ENCODE measurements at places on chromosomes 16 and 17.

GRCh38 chr16:79008036-79008868 is 592.3 kb downstream of the MAF start:
- no peak for DNase-seq

DNA sequence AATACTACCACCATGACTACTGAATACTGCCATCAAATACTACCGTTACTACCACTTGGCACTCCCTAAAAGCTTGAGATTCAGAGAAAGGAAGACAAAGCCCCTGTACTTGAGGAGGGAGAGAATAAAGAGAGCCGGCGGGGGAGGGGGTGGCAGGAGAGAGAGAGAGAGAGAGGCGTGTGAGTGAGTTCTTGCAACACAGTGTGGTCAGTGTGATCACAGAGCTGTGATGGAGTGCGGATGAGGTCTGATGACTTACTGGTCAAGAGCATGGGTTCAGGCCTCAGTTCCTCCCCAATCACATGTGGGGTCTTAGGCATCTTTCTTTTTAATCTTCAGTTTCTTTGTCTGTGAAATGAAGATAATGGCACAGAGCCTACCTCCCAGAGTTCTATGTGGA is 19.2 kb downstream of the PRKCB start:
- DNase-seq = no peak

DNA sequence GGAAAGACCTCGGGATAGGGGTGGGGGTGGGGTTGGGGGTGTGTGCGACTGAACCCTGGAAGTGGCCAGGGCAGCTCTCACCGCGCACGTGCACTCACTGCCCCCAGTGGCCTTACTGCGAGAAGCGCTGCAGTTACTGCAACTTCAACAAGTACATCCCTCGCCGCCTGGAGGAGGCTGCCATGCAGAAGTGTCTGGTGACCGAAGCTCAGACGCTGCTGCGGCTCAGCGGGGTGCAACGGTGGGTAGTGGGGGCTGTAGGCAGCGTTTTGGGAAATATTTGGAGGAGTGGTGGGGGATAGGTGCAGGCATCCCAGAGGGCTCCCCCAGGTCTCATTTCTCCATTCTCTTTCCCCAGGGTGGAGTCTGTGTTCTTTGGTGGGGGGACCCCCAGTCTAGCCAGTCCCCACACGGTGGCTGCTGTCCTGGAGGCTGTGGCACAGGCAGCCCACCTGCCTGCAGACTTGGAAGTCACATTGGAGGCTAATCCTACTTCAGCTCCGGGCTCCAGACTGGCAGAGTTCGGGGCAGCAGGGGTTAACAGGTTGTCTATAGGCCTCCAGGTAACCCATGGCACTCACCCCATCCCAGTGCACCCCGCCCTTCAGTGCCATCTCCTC is 972 bp downstream of the RSAD1 start:
- no peak for DNase-seq

DNA sequence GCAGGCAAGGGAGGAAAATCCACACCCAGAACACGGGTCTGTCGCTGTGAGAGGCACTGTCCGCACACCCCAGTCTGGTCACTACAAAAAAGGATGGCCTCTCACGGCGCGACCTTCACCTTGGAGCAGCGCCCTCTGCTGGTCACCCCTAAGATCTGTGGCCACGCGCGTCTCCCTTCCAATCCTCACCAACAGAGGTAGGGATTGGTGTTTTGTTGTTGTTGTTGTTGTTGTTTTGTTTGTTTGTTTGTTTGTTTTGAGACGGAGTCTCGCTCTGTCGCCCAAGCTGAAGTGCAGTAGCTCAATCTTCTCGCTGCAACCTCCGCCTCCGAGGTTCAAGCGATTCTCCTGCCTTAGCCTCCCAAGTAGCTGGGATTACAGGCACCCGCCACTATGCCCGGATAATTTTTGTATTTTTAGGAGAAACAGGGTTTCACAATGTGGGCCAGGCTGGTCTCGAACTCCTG is 15.0 kb upstream of the C17orf58 start:
- no peak for DNase-seq

GRCh38 chr16:87094556-87094865 is 222.7 kb downstream of the C16orf95 start:
- DNase-seq = no peak

DNA sequence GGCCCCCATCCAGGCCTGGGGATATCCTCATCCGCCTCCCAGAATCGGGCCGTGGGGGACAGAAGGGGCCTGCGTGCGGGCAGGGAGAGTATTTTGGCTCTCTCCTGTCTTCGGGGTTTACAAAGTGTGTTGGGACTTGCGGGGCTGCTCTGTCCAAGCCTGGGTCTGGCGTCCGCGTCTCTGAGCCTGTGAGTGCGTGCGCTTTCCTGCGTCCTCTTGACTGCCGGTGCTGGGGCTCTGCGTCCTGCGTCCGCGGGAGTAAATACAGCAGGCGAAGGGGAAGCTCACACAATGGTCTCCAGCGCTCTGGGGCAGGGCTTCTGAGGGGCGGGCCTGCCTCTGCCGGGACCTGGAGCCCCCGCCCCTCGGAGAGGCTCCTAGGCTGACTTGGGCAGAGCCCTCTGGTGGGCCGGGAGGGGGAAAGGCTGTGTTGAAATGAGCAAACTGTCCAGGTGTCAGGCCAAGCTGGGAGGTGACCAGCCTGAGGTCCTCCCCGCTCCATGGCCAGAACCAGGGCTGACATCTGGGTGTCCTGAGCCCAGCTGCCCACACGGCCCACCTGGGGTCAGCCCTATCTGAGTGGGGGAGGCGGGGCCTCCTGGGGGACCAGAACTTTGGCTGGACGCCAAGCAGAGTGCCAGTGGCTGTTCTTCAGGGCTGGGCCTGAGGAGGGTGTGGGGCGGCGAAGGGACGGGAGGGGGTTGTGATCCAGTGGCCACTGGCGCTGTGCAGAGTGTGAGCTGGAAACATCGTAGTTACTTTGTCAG is 233.6 kb downstream of the SEC14L1 start:
- no peak for DNase-seq

DNA sequence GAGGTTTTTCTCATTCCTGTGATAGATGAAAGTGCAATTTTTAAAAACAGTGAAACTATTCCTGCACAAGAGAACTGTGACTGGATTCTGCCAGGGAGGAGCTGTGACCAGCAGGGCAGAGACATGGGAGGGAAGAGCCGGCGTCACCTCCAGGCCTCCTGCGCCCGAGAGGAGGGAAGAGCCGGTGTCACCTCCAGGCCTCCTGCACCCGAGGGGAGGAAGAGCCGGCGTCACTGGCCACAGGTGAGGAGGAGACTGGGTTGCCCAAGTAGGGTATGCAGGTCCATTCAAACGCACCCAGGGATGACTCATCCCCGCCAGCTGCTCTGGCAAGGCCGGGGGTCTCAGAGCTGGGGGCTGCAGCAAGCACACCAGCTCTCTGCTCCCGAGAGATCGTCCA is 56.7 kb downstream of the METRNL start:
- no peak for DNase-seq

DNA sequence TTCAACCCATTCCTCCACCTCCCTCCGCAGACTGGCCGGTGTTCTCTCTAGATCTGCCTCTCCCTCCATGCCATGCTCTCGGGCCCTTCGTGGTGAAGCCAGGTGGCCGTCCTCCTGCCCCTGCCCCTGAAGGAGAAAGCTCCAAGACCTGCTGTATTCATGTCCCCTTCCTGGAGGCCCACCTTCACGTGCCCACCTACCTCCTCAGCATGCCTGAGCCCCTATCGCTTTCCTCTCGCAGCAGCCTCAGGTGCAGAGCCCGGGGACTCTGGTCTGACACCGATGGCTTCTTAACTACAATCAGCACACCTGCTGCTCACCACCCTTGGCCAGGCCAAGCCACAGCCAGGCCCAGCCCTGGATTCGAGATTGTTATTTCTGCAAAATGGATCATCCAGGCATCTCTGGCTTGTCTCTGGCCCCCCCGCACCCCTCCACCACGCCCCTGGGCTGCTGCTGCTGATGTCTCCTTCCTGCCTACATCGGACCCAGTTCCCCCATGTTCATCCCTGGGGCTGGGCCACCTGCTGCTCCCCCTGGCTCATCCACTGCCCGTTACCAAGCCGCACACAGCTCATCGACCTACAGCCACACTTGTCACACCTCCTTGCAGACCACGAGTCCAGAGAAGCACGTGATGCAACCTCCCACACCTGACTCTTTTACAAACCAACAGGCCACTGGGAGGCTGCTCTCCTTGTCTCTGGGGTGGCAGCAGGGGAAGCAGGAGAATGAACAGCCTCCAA is 32.5 kb upstream of the TNFRSF13B start:
- no peak for DNase-seq

DNA sequence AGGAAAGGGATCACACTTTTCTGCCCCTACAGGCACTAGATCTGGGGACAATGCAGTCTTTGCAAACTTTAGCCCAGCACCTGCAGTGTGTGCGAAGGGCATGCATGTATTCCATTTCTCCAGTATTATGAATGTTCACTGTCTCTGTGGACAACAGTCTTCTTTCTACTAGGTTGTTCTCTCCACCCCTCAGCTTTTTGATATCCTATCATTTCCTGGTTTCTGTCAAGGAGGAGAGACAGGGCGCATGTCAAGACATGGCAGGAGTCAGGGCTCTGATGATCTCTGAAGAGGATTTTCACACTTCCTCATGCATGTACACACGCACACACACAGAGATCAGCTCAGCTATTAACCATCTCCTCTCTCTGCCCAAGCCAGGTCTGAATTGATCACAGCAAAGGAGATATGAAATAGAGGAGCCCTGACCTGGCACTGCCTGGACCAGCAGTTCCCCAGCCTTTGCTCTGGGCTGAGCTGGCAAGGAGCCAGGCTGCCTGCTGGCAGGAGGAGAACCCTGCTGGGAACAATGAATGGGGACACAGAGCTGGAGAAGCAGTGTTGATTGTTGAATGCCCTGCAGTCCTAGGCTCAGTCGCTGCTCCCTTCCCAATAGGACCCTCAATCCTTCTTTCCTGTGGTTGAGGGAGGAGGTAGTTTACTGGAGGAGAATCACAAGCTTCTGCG is 2.6 kb downstream of the GPR179 start:
- DNase-seq = no peak

DNA sequence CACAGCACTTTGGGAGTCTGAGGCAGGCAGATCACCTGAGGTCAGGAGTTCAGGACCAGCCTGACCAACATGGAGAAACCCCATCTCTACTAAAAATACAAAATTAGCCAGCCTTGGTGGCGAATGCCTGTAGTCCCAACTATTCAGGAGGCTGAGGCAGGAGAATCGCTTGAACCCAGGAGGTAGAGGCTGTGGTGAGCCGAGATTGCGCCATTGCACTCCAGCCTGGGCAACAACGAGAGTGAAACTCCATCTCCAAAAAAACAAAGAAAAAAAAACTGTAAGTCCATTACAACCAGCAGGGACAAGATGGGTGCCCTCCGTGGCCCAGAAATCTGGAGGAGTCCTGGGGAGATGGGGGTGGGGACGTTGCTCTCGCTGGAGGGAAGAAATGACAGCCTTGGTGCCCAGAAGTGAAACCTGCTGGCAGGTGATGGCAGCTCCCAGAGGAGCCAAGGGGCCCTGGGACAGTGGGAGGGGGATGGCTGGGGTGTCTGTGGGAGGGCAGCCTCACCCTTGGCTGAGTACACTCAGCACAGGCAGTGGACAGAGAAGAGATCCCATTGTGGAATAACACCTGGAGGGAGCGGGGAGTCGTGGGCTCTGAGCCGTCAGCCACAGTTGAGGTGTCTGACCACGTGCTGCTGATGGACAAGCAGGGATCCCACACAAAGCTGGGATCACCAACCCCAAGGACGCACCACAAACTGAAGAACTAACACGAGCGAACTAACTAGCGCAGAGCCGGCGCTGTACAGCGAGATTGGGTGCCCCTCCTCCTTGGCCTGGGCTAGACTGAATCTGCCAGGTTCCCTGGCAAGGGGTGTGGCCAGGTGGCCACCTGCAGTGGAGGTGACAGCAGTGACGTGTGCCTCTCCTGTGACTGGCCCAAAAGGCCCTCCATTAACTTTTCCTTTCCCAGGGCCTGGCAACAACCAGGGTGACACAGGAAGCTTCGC is 46.9 kb upstream of the BAHCC1 start:
- no peak for DNase-seq

- DNase-seq = no peak
Measured at GRCh38 chr16:66588981-66589713, 9.9 kb downstream of the CMTM2 start.

DNA sequence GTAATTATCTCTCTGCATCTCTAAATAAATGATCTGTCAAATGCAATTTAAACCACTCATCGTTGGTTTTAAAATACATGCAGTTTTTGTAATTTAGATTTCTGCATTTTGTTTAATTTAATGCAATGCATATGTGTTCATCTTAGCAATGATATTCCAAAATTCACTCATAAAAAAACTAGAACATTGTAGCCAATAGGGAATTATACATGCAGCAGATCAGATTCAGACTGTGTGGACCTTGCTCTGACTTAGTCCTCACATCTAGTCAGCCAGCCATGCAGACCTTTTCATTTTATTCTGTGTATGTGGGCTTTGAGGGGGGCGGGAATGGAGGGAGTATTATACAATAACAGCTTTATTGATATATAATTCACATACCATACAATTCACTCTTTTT is 37.3 kb upstream of the SIAH1 start:
- no peak for DNase-seq

DNA sequence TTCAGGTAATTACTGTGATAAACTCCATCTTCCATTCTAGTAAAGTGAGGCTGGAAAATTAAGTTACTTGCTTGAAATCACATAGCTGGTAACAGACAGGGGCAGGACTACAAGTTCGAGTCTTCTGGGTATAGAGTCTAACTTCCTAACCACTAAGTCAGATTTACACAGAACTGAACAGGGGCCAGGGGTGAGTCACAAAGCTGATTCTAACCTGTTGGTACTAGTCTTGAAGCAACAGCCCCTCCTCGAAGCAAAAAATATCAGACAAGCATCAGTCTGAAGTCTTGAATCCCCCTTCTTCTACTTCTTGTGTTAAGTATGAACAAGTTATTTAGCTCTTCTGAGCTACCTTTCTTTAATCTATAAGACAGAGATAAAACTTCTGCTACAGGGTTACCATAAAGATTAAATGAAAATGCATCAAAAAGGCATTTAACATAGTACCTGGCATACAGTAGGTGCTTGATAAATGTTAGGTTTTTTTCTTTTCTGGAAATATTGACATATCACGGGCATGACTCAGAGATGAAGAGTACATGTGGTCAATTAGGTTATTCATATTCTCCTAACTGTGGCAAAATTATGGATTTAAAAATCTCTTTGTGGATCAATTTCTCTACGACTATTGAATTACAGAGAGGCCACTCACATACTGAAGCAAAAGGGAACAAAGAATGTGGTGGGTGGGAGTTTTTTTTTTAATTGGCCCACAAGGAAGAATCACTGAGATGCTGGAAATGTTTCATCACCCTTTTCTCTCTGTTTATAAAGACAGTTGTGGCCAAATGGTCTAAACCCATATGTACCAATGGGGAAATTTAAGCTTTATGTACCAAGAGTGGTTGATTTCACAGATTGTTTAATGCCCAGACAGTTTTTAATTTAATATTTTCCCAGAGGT is 266.9 kb upstream of the DYNLRB2 start:
- no peak for DNase-seq

GRCh38 chr16:48370229-48370628 is 15.0 kb downstream of the SIAH1 start:
- DNase-seq = no peak

DNA sequence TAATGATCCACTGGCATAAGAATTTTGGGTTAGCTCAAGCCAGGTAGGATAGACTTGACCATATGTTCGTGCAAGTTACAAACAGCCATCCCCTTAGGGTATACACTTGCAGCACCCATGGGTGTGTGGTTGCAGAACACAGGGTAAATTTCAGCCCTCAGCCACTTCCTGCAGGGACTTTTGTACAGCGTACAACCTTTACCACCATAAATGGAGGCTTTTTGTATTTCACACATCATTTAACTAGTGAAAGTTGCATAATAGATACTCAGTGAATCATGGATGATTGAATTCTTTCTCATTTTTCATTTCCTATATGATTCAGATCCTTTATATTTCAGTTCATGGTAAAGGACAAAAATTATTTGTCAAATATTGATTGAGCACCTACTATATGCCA is 473.9 kb downstream of the CDH13 start:
- DNase-seq = no peak

All from cortex of kidney (tissue), 1 donor.